ENCODE measurements at places on chromosomes 6 and 20.

DNA sequence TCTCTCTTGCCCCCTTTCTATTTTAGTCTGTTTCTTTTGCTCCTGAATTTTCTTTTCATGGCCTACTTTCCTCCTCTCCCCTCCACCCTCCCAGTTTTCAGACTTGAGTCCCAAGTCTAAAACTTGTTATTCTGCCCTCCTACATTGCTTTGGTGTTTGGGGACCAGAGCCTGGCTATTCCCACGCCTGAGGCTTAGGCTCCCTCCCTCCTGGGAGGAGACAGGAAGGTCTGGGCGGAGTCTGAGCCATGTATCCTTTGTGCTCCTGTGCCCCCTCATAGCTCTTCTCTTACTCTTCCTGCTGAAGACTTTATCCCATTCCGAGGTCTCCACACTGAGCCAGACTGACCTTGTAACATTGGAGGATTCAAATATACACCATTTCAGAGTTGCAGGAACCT lies 69.5 kb downstream of the DAAM2 start:
- DNase-seq = no peak

DNA sequence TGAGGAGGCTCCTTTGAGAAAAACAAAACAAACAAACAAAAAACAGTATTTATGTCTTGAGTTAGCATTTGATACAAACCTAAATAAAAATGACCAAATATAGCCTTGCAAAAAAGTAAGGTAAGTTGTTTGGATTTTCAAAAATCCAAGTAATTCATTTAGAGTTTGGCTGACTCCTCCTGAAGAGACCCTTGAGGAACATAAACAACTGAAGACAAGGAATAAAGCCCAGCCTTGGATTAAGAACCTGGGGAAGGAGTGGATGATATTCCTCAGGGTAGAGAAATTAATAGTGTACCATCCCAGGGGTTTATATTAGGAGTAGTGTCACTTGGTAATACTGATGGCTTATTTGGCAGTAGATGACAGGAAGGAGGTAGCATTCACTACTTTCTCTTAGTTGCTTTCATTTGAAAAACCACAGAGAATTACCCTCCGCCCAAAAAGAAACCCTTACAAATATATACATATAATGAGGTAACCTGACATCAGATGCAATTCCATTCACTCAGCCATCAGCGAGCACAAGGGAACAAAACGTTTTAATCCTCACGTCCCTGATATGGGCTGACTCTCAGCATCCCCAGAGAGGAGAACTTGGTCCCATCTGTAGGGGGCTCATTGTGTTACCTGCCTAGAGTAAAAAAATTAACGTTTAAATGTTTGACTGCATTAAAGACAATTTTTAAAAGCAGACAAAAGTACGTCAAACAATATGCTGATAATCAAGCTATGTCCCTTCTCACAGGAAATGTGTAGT lies 57.0 kb downstream of the SOBP start:
- no peak for DNase-seq

DNA sequence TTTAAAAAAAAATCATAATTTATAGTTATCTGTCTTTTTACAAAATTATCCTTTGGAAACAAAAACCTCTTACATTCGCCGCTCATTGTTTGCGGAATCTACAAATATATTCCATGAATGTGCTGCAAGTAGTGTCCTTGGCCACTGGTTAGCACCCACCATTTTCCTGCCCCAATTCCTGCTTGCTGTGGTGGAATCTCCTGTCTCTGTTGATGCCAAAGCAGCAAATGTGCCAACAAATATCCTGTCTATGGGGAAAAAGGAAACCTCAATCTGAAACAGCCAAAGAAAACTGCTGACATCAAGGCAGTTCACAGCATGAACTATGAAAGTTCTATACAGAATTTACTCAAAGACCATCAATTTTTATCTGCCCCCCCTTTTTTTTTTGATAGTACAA lies 603.6 kb downstream of the COL12A1 start:
- no peak for DNase-seq

DNA sequence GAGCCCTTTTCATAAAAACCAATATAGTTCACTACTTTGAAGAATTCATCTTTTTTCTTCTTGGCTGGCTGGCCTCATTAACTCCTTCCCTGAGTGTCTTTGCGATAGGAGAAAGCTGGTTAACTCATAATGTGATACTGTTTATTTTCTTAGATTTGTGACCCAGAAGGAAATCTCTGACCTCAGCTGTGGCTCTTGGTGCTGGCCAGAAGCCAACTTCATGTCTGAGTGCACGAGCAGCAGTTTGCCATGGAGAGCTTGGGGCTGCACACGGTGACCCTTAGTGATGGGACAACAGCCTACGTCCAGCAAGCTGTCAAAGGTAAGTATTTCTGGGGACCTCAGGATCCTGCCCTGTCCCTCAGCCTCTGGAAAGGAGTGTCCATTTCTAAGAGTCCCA lies 16.7 kb upstream of the DEF6 start:
- peak; percentile 48 for DNase-seq

- DNase-seq = no peak
Measured at GRCh38 chr20:47427746-47428145, 71.2 kb upstream of the ZMYND8 start.

DNA sequence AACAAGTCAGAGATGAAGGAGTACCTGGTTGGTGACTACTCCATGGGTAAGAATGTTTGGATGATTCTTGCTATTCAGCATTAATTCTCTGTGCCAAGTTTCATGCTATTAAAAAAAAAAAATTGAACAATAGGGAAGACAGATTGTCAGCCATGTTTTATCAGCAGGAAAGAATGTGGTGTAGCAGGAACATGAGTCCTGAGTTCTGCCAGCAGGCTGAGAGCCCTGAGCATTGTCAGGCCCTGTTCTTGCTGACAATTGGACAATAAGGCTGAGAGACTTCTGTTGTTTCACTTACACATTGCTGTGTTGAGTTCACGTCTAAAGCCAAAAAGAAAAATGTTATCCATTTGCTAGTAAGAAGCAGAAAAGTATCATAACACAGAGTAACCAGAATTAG lies 70.4 kb upstream of the SMIM28 start:
- no peak for DNase-seq

DNA sequence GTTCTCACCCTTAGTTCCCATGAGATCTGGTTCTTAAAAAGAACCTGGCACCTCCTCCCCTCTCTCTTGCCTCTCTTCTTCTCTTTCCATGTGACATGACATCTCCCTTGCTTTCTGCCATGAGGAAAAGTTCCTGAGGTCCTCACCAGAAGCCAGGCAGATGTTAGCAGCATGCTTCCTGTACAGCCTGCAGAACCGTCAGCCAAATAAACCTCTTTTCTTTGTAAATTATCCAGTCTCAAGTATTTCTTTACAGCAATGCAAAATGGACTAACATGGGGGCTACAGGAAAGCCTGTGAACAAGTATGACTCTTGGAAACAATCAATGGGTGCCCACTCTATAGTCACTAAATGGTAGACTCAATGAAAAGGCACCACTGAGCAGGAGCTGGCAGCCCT lies 34.5 kb downstream of the ADTRP start:
- no peak for DNase-seq

DNA sequence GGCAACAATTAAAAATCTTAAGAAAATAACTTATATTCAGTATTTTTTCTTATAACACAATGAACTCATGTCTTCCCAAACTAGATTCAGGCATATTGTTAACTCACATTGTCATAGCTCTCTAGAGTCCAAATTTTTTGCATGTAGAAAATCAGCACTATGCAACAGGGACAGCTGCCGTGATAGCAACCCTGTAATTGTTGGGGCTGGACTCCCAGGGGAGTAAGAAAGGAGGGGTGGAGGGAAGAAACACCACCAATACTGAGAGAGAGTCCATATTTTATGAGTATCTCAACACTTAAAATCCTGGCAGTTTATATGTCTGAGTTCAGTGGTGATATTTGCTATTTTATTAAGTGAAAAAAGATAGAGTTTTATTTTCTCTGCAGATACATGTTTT lies 89.6 kb upstream of the HS3ST5 start:
- DNase-seq = no peak

GRCh38 chr6:2429032-2429431 lies 183.6 kb upstream of the GMDS start:
- no peak for DNase-seq

DNA sequence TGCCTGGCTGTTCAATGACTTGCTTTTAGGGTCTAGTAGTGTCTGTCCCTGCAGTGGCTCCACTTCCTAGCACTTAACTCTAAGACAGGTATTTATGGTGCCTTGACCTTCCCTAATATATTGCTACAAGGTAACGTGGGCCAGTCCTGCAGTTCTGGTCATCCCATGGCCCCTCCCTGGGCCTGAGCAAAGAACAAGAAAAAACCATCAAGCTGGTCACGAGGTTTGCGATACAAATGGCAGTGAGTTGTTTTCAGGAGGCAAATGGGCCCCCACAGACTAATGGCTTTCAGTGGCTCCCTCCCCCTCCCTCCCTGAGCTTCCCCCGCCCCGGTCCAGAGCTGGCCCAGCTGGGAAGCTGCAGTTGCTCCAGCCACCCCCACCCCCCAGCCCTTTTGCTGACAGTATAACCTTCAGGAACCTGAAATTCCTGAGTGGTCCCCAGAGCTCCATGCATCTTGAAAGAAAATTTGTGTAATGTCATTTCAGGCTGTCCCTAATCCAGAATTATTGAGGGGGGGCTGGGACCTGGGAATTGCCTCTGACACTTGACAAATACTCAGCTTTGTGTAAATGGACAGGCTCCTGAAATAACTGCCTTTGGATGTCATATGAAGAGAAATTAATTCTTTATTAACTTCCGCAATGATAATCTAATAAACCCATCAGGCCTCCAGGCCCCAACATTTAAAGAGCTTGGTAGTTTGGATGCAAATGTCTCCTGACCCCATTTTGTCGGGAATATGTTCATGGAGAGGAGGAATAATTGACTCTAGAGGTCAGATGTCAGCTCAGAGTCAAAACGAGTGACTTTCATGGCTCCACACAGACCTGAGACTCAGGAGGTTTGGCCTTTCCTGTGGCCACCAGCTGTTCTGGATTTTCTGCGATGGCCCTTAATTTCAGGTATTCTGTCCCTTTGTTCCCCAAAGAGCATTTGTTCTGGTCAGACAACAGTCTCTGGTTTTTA lies 153.2 kb upstream of the TOP1 start:
- no peak for DNase-seq

DNA sequence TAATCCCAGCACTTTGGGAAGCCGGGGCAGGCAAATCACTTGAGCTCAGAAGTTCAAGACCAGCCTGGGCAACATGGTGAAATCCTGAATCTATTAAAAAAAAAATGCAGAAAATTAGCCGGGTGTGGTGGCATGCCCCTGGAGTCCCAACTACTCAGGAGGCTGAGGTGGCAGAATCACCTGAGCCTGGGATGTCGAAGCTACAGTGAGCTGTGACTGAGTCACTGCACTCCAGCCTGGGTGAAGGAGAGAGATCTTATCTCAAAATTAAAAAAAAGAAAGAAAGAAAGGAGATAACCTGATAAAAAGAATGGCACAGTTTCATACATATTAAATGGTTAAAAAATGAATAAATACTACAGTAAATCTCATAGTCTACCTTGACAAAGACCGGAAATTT lies 123.6 kb upstream of the TNFAIP3 start:
- no peak for DNase-seq

DNA sequence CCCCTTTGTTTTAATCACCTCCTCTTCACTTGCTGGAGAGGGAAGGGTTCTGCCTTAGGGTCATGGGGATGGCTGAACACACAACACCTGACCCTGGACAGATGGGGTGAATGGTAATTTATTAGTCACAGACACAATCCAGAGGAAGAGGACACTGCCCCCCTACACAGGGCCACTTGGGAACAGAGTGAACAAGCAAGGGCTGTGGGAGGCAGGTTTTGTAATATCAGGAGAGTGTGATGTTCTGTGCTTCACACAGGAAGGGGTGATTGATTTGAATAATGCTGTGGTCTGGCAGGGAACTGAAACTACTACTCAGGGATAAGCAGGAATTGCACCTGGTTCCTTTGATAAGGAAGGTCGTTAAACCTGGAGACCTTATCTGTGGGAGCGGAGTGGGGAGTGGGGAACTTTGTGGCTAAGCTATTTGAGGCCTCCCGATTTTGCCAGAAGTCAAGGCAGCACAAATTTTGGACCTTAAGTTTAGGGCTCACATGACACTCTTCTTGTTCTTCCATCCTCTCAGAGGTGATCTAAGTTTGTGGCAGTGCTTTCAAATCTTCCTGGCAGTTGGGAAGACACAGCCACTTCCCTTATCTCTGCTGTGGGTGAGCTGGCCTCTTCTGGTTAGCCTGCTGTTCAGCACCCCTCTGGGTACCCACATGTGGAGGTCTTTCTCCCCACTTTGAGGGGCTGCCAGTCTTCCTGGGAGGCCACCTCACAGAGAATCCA lies 77.8 kb downstream of the CD164 start:
- DNase-seq = no peak

GRCh38 chr6:79697430-79697829 lies 66.3 kb downstream of the SH3BGRL2 start:
- no peak for DNase-seq

GRCh38 chr6:20757761-20758160 lies 223.5 kb downstream of the CDKAL1 start:
- peak; percentile 79 for DNase-seq

- DNase-seq = peak; percentile 4
Measured at GRCh38 chr20:18284805-18285533, 3.4 kb upstream of the ZNF133 start.

- no peak for DNase-seq
Measured at GRCh38 chr6:5181510-5182317, 79.0 kb downstream of the LYRM4 start.

- DNase-seq = peak; percentile 99
Measured at GRCh38 chr6:38131527-38131965, 312.0 kb downstream of the ZFAND3 start.

DNA sequence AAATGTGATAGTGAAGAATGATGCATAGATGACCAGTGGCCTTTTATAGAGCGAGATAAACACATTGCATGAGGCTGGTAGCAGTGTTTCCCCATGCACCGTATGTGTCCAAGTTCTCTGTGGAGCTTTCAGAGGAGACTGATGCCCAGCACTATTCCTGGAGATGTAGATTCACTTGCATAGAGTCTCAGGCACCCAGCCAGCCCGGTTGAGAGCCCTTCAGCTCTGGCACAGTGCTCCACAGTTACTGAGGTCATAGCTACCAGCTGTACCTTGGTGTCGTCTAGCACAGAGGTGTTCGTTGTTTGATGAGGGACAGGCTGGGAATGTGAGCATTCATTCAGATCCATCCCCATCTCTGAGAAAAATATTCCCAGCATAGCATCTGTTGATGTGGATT lies 328.9 kb downstream of the FARS2 start:
- no peak for DNase-seq

- peak; percentile 82 for DNase-seq
Measured at GRCh38 chr20:25360631-25361286, 29.9 kb downstream of the ABHD12 start.

GRCh38 chr6:165222315-165223025 lies 86.9 kb downstream of the C6orf118 start:
- no peak for DNase-seq

- no peak for DNase-seq
Measured at GRCh38 chr6:1849691-1850090, 240.0 kb downstream of the FOXC1 start.

- no peak for DNase-seq
Measured at GRCh38 chr20:59873409-59873808, 60.0 kb downstream of the SYCP2 start.

GRCh38 chr6:37313723-37314486 lies 39.9 kb upstream of the RNF8 start:
- no peak for DNase-seq

- DNase-seq = peak; percentile 60
Measured at GRCh38 chr6:37987018-37987417, 167.5 kb downstream of the ZFAND3 start.

- DNase-seq = peak; percentile 4
Measured at GRCh38 chr6:143634486-143634885, 43.3 kb upstream of the PHACTR2 start.

GRCh38 chr6:151290877-151291721 lies 51.3 kb downstream of the AKAP12 start:
- DNase-seq = peak; percentile 96

- DNase-seq = no peak
Measured at GRCh38 chr6:132143258-132143657, 192.1 kb upstream of the CCN2 start.
